ENCODE measurements at places on chromosomes 5 and 9.

- no peak for DNase-seq
These were observed 47.4 kb downstream of the SCAI start for GRCh38 chr9:125095821-125096443.

DNA sequence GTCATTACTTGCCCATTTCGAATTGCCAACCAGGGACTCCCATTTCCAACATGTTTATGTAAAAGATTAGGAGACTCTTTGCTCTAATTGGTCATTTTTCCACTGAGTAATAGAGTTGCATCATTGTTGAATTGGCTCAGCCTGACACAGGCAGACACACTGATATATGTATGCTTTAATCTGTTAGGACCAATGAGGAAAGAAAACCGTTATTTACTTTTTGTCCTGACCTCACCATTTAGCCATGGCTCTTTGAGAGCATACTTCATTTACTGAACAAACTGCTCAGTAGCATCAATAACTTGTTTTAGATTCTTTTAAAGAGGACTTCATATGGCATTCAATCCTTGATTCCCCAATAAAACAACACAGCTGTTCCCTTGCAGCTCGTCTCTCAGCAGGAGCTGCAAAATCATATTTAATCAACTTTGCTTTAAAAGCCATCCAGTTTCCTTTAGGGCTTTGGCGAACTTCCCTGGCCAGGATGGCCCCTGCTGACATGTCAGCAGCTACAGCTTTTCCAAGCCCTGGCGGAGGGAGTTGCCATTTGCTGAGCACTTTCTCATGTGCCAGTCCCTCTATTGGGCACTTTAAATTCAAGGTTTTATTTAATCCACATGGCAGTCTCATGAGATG lies 251.5 kb upstream of the TNC start:
- DNase-seq: peak; percentile 79

- DNase-seq: peak; percentile 86
These were observed 10.8 kb downstream of the SH3PXD2B start for GRCh38 chr5:172443441-172444109.

DNA sequence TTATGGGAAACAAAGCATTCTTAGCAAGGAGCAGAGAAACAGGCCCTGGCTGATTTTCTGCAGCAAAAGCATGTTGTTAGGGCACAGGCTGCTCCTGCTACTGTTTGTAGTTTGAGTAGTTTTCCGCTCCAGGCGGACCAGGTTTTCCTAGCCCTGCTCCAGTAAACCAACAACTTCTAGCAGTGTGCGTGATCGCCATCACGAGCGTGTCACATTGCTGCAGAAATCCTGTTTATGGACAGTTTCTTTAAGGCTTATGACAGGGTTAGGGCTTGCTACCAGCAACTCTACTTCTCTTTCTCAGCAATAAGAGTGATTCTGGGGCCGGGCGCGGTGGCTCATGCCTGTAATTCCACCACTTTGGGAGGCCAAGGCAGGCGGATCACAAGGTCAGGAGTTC lies 803.9 kb upstream of the CDH10 start:
- no peak for DNase-seq

DNA sequence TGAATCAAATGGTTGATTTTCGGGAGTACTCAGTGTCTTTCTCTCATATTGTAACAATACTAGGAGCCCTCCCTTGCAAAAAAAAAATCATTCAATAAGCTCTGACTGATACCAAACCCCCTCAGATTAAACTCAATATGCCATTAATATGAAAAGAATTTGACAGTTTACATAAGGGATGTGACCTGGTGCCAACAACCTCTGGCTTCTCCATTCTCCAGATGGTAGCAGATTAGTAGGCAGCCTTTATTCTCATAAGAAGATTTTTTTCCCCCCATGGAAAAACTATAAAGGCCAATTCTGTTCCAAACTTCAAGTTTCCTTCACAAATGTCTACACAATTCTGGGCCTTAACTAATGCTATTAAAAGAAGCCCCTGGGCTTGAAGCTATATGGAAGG lies 96.5 kb downstream of the EFNA5 start:
- no peak for DNase-seq

GRCh38 chr5:17329571-17329970 lies 112.1 kb downstream of the BASP1 start:
- no peak for DNase-seq

DNA sequence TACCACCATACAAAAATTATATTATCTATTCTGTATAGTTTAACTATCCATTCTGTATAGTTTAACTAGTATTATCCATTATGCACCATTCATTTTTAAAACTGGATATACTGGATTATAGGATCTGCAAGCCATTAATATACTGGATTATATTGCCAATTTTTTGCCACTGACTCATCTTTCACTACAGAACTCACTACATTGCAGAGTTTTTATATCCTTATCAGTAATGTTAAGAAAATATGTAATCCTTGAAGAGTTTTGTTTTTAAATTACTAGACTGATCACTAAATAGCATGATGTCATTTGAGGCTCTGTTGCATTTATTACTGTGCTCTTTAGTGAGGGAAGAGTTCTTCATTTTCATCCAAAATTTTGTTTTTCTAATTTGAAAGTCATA lies 109.8 kb upstream of the SNX2 start:
- DNase-seq: no peak

DNA sequence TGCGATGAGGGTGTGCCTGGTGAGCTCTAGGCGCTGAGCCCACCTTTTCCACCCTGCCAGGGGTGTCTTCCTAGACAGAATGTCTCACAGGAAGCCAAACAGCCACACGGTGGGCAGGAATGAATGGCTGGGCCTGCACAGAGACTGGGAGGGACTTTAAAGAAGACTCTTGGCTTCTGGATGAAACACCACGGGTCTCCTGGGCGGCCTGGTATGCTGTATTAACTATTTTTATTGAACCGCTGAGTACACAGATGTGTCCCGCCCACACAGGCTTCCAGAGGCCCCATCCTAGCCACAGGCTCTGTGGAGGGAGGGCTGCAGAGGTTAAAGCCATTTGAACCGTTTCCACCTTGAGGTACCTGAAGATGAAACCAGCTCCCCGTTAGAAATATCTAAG lies 115.2 kb upstream of the CXCL14 start:
- peak; percentile 60 for DNase-seq

- DNase-seq: peak; percentile 58
These were observed 63.8 kb downstream of the PDZD2 start for GRCh38 chr5:31702712-31703111.

DNA sequence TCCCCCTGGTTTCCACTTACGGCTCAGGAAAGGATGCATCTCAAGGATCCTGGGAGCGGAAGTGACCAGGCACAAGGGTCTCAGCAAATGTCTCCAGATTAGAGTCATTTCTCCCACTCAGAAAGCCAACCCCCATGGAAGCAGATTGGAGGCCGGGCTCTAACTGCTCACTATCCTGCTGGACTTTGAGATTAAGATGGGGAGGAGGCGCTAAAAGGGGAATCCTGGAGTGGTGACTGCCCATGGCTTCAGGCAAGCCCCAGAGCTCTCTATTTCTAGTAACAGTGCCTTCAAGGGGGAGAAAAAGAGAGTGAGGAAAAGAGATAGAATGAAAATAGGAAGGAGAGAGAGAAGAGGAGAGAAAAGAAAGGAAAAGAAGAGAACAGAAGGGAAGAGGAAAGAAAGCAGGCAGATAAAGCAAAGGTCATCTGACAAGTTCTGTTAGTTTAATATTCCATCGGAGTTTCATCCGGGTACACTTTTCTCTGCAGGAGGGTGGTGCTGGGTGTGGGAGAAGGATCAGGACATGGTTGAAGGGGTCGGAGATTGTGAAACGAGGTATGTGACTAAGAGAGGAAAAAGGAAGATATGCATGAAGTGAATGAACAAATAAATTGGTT lies at the start of gene AGXT2:
Gene AGXT2 (minus strand): TSS at position 165 of the 620 bp plus-strand sequence. CDS start 57 bp downstream, at position 108.
- DNase-seq: no peak

- no peak for DNase-seq
These were observed 105.4 kb downstream of the LPAR1 start for GRCh38 chr9:110932863-110933262.

GRCh38 chr5:158606233-158606632 lies 493.5 kb downstream of the EBF1 start:
- no peak for DNase-seq

- peak; percentile 47 for DNase-seq
These were observed 85.5 kb downstream of the CAMSAP1 start for GRCh38 chr9:135821733-135822373.

GRCh38 chr5:65663804-65664521 lies 39.1 kb downstream of the SHLD3 start:
- no peak for DNase-seq

DNA sequence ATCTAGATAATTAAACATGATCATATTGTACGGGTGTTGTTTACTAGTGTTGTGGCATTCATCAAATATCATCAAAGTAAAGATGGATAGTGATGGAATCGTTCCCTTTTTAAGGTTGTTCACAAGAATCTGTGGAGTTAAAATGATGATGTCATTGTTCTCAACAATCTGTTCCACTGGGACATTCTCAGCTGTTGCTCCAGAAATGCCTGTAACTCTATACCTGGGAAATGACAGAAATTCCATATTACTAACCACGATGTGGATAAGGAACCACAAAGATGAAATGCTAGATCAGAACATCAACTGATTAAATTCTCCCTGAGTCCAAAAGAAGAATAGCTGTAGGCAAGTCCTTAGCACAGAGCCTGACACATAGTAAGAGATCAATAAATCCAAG lies 38.0 kb downstream of the RIGI start:
- no peak for DNase-seq

GRCh38 chr5:126395198-126395597 lies 28.0 kb upstream of the GRAMD2B start:
- no peak for DNase-seq

DNA sequence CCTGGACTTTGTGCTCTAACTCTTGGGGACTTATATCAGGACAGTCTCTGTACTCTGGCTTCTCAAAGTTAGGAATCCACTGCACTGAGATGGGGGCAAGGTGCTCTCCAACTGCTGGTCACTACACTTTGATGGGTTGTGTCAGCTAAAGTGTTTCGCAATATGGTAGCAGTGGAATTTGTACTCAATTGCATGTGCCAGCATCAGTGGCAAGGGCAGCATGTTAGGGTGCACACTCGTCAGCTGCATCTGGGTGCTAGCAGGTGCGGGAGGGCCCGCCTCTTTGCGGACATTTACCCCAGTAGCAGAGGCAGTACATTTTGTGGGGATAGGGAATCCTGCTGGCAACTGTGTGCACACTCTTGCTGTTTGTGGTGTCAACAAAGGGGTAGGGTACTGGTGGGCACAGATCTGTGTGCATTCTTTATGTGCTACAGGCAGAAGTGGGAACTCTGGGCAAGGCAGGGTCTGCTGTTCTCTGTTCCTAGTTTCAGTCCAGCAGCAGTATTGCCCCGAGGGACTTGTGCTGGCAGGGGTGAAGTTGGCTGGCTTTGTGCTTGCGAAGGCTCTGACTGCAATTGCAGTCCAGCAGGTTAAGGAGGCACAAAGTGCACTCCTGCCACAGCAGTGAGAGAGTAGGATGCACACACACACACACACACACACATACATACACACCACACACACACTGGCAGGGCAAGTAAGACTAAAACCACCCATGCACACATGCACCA lies 924.8 kb upstream of the CDH9 start:
- DNase-seq: no peak

- peak; percentile 42 for DNase-seq
These were observed 13.1 kb upstream of the CARD19 start for GRCh38 chr9:93082841-93083411.

GRCh38 chr9:69745716-69746437 lies 13.9 kb downstream of the PTAR1 start:
- no peak for DNase-seq

DNA sequence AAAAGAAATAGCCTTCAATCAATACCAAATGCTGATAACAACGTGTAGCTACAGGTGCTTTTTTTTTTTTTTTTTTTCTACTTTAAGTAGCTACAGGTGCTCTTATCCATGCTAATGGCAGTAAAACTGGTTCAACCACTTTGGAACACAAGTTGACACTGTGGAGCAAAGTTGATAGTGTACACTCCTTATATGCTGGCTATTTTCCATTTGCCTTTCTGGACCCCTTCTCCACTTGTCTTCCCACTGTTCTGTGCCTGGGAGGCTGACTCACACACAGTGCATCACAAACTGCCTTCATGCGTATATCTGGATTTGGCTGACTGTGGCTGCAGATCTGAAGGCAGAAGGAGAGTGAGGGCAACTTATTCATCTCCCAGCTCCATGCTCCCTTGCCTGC lies 247.9 kb downstream of the MSX2 start:
- DNase-seq: no peak
